ENCODE measurements at places on chromosomes 1 and 21.

DNA sequence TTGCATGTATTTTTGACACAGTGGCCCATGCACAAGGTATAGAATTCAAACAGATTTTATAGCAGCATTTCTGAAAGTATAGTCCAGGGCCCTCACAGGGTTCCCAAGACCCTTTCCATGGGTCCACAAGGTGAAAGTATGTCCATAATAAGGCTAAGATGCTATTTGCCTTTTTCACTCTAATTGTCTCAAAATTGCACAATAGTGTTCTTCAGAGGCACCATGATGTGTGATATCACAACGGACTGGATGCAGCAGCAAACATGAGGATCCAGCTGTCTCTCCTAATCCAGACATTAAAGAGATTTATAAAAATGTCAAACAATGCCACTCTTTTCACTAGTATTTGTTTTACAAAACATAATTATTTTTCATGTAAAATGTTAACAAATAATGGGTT lies 88.8 kb upstream of the PRDX6 start:
- DNase-seq: no peak

DNA sequence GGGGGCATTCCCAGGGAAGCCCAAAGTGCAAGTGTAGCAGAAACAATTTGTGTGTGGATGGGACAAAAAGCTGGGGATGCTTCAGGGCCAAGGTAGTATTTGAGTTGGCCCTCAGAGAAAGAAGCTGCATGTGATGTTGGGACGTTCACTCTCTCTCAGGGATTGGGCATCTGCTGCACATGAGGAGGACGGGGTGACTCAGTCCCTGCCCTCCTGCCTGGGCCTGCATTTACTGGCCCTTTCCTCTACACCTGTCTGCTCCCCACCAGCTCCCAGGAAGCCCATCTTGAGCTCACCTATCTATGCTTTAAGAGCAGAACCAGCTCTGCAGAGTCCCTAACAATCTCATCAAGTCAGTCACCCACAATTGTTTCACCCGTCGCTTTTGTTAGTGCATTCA lies 23.5 kb upstream of the MPZL1 start:
- DNase-seq: no peak

DNA sequence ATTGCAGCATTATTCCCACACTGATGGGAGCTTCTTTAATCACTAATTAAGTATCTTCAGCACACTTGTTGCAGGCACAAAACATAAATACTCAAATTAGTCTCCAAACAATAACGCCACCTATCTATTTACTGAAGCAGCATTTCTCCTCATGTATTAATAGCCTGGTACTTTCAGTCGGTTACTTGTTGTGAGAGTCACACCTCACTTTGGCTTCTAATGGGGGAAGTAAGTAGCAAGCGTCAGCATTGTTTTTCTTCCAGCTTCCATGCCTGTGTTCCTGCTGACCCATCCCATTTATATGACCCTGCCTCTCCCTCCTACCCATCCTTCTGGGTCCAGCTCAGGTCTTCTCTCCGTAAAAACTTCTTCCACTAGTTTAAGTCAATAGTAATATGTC lies 31.9 kb upstream of the DENND1B start:
- DNase-seq: no peak

- no peak for DNase-seq
Measured at GRCh38 chr1:172357753-172358385, 62.6 kb upstream of the C1orf105 start.

DNA sequence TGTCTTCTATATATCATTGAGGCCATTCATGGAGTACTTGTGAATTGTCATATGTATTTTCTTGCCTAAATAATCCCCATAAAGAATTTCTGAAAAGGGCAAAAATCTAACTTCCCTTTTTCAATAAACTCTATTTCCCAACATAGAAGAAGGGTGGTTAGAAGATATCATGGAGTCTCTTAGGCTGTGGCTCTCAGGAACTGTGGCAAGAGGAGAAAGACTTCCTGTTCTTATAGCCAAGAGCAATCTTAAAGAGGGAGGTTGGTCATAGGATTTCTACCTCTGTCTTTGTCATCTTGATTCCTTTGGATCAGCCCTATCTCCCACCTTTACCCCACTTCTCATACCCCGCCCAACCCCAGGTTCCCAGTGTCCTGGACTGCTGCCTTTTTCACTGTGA lies 175.8 kb downstream of the TYW3 start:
- no peak for DNase-seq

DNA sequence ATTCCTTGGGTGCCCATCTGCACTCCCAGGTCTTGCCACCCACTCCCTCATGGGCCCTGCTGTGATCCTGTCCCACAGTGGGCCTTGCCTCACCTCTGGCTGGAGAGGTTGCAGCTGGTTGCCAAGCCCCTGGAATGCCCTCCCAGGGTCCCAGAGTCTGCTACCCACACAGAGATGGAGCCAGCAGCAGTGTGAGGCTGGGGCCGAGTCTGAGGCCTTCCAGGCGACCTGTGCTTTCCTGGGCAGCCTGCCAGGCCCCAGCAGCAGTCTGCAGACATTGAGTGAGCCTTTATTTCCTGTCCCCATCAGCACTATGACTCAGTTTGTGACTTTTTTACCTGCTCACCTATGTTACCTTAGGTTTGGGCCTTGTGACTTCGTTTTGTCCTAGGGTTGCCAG lies 25.0 kb upstream of the TSPAN2 start:
- no peak for DNase-seq

- DNase-seq: no peak
Measured at GRCh38 chr1:112557385-112557784, 48.6 kb downstream of the WNT2B start.

DNA sequence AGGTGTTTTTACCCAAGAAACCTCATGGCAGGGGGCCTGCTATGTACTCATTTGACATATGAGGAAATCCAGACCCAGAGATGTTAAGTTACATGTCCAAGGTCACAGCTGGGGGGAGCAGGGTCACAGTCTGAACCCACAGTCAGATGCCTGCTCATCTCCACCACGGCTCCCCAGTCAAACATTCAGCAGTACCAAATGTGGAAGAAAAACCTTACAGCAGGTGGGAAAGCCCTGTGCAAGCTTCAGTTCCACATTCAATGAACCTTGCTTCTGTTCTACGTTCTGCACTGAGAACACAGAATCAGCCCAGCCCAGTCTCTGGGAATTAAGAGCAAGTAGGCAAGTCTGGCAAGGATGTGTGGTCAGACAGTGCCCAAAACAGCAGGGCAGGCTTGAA lies 35.2 kb downstream of the LRP8 start:
- no peak for DNase-seq

GRCh38 chr21:36203603-36203889 lies 46.9 kb downstream of the DOP1B start:
- no peak for DNase-seq

GRCh38 chr1:91053630-91054029 lies 31.8 kb upstream of the ZNF644 start:
- DNase-seq: no peak

DNA sequence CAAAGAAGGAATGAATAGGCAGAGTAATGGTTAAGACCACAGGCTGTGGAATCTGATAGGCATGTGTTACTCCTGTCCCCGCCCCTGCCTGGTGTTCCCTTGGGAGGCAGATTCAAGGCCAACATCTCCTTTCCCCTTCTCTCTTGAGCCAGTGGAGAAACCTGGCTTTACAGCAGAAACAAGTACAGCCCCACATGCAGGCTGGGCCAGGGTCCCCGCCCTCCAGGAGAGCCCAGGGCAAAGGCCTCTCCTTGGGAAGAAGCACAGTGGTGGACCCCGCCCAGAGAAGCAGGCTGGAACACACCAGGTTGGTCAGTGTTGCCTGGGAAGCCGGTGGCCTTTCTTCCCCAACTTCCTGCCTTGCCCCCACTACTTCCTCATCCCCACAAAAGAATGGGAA lies 6.8 kb downstream of the C1orf167 start:
- no peak for DNase-seq

DNA sequence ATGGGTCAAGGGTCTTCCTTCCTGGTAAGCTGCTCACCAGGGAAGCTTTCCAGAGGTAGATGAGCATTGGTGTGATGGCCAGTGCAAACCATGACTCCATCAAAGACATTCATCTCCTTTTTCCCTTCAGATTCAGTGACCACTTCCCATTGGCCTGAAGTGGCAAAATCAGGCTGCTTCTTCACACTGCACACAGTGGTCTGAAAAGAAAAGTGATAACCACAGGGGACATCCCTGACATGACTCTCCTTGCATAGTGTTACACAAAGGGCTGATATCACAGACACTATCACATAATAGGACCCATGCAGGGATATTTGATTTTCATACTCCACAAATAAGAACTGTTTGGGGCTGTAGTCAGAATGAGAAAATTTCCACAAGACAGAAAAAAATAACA lies 11.9 kb downstream of the FMO5 start:
- no peak for DNase-seq

GRCh38 chr1:212749821-212750535 lies 41.6 kb downstream of the NSL1 start:
- no peak for DNase-seq

DNA sequence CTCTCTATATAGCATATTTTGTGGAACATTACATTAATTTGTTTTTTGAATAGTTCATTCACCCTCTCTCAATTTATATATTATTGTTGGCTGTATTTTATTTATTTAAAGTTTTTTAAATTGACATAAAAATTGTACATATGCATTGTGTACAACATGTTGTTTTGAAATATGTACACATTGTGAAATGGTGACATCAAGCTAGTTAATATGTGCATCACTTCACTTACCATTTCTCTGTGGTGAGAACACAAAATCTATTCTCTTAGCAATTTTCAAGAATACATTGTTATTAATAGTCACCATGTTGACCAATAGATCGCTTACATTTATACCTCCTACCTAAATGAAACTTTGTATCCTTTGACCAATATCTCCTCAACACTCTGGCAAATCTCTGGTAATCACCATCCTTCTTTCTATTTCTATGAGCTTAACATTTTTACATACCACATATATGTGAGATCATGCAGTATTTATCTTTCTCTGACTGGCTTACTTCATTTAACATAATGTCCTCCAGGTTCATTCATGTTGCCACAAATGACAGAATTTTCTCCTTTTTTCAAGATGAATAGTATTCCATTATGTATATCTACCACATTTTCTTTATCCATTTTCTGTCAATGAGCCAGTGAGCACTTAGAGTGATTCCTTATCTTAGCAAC lies 180.9 kb upstream of the DEPDC1 start:
- DNase-seq: no peak

DNA sequence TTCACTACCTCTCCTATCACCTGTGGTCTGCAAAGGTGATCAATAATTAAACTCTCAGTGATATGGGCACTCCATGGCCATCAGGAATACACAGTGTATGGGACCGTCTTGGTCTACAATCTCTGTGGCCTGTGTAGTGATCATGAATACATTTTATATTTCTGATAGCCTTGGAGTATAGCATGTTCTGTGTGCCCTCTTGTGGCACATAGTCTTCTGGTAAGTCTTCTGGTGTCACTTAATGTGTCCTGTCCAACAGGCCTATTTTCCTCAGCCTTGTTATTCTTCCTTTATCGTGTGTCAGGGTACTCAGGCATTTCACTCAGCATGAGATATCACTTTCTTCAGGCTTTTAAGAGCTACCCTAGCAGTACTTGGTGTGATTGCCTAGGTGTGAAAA lies 393.6 kb downstream of the AGBL4 start:
- DNase-seq: no peak

- no peak for DNase-seq
Measured at GRCh38 chr1:228021355-228022030, 14.7 kb downstream of the WNT3A start.

GRCh38 chr1:167431261-167431908 lies 86.9 kb downstream of the CD247 start:
- DNase-seq: no peak

- no peak for DNase-seq
Measured at GRCh38 chr1:62688687-62689085, 500 bp upstream of the DOCK7 start.

DNA sequence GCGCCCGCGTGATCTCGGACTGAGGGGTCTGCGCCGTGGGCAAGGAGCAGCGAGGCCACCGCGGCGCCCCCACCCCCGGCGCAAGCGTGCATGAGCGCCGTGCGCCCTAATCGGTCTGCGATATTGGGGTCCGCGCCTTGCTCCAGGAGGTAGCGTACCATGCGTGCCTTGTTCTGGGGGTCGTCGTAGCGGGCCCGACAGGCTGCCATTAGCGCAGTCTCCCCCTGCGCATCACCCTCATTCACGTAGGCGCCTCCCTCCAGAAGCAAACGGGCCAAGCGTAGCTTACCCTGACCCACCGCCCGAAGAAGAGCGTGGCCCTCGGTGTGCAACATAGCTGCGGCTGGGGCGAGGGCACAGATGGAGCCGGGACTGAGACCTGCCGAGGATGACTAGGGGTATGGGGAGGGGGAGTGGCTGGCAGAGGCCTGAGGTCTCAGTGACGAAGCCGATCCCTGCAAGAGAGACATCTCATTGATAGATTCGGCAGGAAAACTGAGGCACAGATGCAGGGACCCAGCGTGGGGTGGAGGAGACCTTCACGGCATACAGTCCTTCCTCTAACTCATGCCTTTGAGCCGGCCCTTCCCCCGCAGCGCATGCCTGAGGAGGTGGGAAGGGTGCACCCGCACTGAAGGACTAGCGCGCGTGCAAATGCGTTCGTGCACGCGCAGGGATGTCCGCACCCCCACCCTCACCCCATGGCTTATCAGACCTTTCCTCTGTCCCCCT lies 2.8 kb downstream of the ANKRD34A start:
- DNase-seq: no peak

DNA sequence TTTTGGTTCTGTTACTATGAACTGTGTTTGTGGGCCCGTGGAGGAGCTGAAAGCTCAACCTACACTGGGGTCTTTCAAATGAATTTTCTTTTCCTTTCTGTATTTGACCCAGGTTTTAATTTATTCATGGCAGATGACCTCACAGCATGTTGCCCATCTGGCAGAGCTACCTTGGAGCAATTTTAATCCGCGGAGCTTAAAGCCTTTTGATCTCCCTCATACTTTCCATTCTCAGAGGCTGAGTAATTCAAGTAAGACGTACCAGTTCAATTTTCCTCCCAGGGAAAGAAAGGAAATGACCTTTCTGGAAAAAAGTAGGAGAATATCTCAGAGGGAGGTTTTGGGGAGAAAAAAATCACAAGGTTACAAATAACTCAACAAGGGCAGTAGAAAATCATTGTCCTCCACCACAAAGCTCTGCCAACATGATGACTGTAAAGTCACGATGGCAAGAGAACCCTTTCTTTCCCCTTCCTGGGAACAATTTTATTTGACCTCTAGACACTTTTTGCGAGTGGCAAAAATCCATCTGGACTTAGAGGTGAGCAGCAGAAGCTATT lies 21.6 kb upstream of the PCP4 start:
- DNase-seq: no peak

- DNase-seq: no peak
Measured at GRCh38 chr1:19963636-19964035, 15.8 kb downstream of the PLA2G2A start.

GRCh38 chr1:23704834-23705495 lies 13.4 kb downstream of the RPL11 start:
- DNase-seq: no peak

GRCh38 chr1:95040032-95040525 lies 32.7 kb downstream of the ALG14 start:
- DNase-seq: no peak

- DNase-seq: no peak
Measured at GRCh38 chr1:89540406-89540970, 15.9 kb downstream of the LRRC8B start.

All from stimulated activated CD8-positive, alpha-beta memory T cell treated with anti-CD3 and anti-CD28 coated beads, Interleukin-15, amount 100 ng/mL, for 4 hours (primary cell).